ENCODE measurements at places on chromosomes 7 and 10.
A peak's percentile ranks its signal among the peaks of the same experiment; 100 is the strongest.

DNA sequence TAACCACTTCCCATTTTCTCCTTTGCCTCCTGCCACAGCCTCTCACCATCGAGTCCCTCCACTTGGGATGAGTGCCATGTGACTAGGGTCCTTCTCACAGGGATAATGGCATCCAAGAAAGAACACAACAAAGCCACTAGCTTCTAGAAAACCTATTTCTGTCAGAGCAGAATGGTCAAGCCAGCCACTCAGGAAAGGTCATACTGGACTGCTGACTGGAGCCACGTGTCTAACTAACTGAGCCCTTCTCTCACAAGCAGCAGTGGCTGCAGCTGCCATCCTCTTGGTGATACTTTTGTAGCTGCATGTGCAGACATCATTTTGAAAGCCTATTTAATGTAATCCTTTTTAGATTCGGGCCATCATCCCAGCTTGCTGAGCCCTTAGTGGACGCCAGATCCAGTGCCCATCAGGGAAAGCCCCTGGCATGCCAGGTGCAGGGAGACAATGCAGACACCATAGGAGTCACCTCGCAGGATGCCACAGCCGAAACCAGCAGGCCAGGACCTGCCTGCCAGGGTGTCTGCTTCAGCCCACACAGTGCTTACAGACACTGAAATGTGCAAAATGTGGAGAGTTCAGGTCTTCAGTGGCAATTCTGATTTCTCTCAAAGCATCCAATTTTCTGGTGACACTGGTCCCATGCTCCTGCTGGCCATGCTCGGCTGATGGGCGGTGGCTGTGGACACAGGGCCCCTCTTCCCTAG, 98.3 kb upstream of the DDC start:
- no peak for DNase-seq

GRCh38 chr10:59175538-59176240, 754 bp upstream of the PHYHIPL start:
- peak; percentile 4 for DNase-seq

DNA sequence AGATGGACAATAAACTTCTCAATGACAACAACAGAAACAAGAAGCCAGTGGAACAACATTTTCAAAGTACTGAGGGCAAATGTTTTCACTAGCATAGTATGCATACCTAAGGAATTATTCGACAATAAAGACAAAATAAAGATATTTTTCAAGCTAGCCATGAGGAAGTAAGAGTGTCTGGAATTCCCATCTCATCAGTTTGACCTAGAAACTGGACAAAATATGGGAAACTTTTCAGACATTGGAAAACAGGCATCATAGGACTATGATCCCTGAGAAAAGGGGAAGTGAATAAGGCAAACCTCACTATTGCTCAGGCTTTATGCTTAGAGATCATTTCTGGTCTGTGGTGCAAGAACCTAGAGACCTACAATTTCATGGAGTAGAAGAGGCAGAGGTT, 86.3 kb downstream of the OAT start:
- DNase-seq: peak; percentile 73

DNA sequence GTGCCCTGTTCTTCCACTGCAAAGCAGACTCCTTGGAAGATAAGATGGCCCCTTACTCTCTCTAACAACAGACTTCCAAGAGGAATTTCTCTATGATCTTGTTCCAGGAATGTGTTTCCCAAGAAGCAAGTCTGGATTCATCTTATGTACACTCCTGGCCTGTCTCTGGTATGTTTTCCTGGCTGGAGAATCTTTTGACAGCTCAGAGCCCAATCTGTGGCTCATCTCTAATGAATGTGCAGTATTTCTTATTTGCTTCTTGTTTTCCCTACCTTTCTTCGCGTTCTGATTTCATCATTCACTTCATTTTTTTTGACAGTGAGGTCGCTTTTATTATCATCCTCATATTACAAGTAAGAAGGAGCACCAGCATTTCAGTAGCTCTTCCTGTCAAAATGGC, 53.0 kb upstream of the PITRM1 start:
- DNase-seq: peak; percentile 65

- DNase-seq: no peak
These were observed 159.0 kb upstream of the UNC5B start for GRCh38 chr10:71053169-71053895.
